ENCODE measurements at places on chromosomes 4 and X.

DNA sequence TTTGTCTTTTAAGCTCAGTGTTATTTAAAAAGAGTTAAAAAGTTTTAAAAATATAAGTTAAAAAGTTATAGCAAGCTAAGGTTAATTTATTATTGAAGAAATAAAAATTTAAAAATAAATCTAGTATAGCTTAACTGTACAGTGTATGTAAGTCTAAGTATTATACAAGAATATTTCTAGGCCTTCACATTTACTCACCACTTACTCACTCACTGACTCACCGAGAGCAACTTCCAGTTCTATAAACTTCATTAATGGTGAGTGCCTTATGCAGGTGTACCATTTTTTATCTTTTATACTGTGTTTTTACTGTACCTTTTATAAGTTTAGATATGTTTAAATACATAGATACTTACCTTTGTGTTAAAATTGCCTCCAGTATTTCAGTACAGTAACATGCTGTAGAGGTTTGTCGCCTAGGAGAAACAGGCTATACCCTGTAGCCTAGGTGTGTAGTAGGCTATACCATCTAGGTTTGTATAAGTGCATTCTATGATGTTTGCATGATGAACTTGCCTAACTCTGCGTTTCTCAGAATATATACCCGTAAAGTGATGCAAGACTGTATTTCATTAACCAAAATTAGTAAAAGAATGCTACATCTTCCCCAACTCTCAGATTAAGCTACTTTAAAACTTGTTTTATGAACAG, 202.9 kb downstream of the CFAP299 start:
- DNase-seq: no peak

DNA sequence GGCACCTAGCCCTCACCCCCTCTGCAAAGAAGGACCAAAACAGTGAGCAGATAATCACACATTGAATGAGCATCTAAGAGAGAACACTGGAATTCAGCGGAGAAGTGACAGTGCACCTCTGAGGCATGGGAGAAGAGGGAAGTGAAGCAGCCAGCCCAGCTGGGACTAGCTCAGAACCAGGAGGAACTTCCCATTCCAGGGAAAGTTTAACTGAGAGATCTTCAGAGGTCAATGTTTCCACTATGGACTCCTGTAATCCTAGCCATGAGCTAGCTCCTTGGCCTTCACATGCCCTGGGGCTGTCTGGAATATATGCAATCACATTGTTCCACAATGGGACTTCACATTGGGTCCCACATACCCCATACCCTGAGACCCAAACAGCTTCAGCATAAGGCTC, 24.4 kb downstream of the TLR6 start:
- no peak for DNase-seq

GRCh38 chr4:112057470-112057869, 87.8 kb upstream of the FAM241A start:
- DNase-seq: no peak

- no peak for DNase-seq
Measured at GRCh38 chr4:5488413-5488812, 219.9 kb downstream of the EVC2 start.

DNA sequence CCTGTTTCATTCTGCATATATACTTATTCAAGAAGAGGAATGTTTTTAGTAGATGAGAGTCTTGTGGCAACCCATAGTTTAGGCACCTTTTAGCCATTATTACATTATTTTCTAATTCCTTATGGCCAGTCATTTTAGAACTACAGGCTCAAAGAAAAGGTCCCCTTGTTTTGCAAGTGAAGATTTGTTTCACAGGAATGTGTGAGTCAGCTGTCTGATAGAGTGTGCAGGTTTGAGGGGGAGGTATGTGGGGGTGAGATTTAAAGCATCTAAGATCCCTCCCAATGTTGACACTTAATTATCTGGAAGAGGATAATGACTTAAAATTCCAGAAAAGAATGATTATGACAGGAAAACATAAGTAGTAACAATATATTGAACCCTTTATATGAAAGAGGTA, 495.6 kb downstream of the KCNIP4 start:
- no peak for DNase-seq

- peak; percentile 1 for DNase-seq
Measured at GRCh38 chr4:47031011-47031678, at the start of gene GABRB1. Gene GABRB1 (plus strand): TSS chr4:47031567.

DNA sequence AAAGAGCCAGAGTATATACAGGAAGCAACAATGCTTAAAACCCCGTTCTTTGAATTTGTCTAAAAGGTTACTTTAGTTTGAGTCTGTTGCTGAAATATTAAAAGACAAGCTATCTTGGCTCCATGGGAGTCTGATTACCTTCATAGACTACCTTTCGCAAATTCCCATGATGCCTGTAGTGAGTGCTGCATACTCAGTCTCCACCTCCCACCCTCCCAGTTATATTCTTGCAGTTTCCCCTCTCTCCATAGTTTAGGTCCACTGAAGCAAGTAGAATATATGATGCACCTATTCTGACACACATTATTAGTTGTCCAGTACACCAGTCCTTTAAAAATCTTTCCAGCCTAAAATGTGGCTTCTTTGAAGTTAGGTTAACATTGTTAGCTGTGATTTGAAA, 2.4 kb downstream of the CNKSR2 start:
- no peak for DNase-seq

- DNase-seq: no peak
Measured at GRCh38 chr4:3017504-3017903, 54.1 kb downstream of the GRK4 start.

GRCh38 chrX:12997906-12998687, 23.2 kb downstream of the TMSB4X start:
- DNase-seq: no peak

- DNase-seq: no peak
Measured at GRCh38 chr4:32768664-32769389, 2048.7 kb downstream of the PCDH7 start.

- no peak for DNase-seq
Measured at GRCh38 chr4:69497076-69497475, 1.4 kb upstream of the UGT2B4 start.

GRCh38 chr4:103171006-103171405, 27.1 kb downstream of the CENPE start:
- DNase-seq: no peak

DNA sequence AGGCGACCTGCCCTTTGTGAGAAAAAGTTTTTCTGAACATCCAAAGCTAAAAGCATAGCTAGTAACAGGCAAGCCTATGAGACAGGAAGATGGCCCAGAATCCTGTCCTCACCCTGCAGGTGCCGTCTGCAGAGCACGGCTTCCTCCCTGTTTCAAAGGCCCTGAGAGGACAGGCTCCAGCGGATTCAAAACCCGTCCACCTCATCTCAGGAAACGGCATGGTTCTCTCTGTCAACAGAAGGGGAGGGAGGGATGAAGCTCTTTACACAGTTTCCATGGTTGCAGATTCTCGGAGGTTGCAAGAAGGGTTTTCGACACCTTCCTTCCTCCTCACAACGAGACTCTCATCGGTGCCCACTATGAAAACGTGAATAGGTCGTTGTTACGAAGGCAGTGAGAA, 8.3 kb downstream of the PPP2R3B start:
- no peak for DNase-seq

- DNase-seq: no peak
Measured at GRCh38 chr4:83542225-83542624, 6.3 kb downstream of the GPAT3 start.

DNA sequence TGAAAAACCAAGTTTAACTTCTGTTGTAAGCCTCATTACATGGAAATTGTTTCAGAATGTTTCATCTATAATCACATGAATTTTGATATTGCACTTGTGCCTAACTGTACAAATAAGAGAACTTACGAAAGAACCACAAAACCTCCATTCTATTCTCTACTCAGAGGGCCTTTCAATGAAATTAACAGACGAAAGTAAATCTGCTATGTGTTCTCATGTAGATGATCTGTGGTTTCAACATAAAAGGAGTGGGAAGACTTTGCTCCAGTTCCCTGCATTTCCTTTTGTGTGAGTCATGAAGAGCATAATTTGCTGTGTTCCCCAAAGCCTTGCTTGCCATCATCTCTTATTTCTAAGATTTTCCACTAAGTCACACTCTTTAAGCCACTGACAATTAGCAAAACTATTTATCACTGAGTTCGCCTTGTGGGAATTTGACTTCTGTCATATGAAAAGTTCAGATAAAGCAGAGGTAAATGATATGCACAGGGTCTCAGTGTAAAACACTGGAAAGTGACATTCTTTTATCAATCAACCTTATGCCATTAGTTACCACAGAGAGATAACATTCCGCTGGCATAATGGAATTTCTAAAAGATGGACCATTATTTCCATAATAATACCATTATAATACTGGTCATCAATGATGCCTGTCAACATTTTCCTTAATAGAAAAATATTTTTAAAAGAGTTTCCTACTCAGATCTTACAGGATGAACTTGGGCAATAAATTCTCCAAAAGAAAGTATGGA, 329.8 kb downstream of the NR3C2 start:
- no peak for DNase-seq

DNA sequence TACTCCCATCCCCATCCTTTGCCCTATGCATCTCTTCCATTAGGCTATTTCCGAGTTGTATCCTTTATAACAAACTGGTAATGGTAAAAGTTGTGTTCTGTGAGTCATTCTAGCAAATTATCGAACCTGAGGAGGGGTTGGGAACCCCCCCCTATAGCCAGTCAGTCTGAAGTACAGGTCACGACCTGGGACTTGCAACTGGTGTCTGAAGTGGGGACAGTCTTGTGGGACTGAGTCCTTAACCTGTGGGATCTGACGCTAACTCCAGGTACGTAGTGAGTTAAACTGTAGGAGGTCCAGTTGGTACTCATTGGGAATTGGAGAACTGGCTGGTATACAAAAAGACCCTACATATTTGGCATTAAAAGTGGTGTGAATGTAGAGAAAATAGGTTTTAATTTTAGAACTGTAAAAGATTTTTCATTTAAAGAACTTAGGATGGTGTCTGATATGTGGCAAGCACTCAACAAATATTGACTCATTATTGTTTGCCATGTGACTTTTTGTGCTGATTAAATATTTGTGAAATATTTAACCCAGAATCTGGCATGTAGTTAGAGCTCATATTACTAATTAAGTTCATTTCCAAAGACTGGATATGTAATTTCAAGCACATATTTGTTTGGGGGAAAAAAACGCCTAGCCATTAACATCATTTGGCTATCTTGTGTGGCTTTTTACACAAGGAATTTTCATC, 50.7 kb downstream of the CHST7 start:
- no peak for DNase-seq

DNA sequence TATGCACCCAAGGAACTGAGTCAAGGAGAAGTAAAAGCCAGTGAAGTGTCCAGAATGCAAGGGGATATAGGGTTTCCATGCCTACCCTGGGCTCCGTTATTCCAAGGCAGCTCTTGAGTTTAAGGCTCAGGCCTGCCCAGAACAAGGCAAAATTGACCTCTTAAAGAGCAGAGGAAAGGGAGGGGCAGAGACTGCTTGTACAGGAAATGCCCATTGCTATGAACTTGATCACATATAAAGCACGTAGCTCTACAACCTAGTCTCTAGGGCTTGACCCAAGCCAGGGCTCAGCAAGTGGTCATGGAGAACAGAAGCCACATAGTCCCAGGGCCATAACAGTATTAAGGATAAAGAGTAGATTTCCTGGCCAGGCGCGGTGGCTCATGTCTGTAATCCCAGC, 58.2 kb upstream of the MSN start:
- DNase-seq: no peak

GRCh38 chrX:111133389-111133788, 37.4 kb downstream of the PAK3 start:
- DNase-seq: no peak

DNA sequence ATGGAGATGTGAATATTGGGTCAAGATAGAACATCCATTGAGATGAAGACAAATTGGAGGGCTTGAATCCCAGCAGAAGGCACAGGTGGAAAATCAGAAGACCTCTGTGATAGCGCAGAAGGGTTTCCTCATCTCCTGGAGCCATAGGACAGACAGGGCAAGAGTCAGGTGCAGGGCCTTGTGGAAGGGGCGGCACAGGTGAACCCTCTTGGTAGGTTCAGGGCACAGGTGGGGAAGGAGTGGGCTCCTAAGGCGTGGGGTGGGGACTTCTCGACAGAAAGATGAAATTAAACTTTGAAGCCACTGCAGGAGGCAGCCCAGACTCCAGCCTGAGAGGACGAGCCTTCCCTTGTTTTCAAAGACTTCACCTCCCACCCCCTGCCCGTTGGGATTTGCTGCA, 9.3 kb upstream of the RGS12 start:
- no peak for DNase-seq

GRCh38 chr4:159268607-159269006, 165.7 kb downstream of the RAPGEF2 start:
- no peak for DNase-seq

DNA sequence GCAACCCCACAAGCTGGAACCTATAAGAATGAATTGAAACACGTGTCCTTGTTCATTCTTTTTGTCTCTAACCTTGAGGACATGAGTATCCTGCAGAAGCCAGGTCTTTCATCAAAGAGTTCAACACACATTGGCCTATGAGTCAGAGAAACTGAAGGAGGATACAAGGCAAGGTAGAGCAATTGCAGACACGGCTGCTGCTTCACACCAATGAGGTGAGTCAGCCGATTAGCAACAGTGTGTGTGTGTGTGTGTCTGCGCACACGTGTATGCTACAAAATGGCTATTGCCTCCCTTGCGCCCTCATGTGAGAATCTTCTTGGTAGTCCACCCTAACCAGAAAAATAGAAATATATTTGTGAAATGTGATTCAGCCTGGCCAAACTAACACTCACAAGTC, 1477.7 kb upstream of the IGFBP7 start:
- DNase-seq: no peak

- no peak for DNase-seq
Measured at GRCh38 chrX:24981030-24981429, 34.7 kb downstream of the ARX start.

- DNase-seq: no peak
Measured at GRCh38 chr4:15779306-15779705, 1.2 kb downstream of the CD38 start.

- DNase-seq: no peak
Measured at GRCh38 chr4:164224871-164225270, 529.1 kb upstream of the SMIM31 start.

DNA sequence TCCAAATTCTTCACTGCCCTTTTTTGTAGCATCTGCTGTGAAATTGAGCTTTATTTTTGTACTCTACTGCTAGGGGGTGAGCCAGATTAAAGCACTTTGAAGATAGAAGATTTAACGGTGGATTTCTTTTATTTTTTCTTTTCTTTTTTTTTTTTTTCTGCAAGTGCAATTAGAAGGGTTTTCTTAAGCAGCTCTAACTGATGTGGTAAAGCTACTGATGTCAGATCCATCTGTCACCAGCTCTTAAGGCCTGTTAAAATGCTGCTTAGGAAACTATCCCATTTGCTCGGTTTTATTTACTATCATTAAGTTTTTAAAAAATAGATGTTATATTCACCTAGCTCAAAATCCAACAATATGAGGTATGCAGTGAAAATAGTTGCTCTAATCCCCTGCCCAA, 7.1 kb downstream of the NDUFA1 start:
- DNase-seq: no peak

- no peak for DNase-seq
Measured at GRCh38 chr4:123783921-123784320, 387.3 kb downstream of the SPRY1 start.

DNA sequence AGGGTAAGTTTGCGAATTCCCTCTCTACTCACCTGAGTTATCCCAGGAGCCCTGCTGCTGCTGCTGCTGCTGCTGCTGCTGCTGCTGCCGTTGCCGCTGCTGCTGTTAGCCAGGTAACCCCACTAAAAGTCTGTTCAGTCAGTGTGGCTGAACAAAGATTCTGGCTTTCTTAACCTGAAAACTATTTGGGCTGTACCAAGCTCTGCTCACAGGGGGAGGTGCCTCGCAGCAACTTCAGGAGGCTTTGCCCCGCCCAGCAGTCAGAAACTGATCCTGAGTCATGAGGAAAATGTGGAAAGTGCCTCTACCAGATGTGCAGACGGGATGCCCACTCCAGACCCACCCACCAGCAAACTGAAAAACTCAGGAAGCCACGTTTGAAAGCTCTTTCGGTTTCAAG, at the start of gene CAPN6:
TSS of gene CAPN6 (minus strand) at position 145 of the 400 bp plus-strand sequence. CDS start 6,547 bp downstream, outside the sequence.
- no peak for DNase-seq

Data from activated T-helper 1 cell treated with Interleukin-2 at 50 U/mL for 16 hours (primary cell).